A673 (cell line): ENCODE measurements at places on chromosomes 7 and 10.

DNA sequence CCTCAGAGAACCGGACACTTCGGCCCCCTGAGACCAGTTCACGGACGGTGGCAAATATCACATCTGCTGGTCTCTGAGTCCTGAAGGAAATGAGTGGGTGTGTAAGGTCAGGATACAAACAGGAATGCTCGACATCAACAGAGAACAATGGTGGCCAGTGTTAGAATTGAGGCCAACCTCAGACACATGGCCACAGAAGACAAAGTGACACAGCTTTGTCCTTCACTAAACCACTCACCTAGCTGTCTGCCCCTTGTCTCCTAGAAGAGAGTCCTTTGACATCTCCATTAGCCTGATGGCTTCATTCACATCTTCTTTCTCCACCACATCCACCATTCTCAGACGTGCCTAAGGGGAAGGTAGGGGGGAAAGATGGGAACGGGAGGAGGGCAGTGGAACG lies 4.3 kb downstream of the COPS6 start:
- no peak for DNase-seq

- DNase-seq, result no peak
Observed at GRCh38 chr10:71596759-71597158, 122.8 kb downstream of the C10orf105 start.

DNA sequence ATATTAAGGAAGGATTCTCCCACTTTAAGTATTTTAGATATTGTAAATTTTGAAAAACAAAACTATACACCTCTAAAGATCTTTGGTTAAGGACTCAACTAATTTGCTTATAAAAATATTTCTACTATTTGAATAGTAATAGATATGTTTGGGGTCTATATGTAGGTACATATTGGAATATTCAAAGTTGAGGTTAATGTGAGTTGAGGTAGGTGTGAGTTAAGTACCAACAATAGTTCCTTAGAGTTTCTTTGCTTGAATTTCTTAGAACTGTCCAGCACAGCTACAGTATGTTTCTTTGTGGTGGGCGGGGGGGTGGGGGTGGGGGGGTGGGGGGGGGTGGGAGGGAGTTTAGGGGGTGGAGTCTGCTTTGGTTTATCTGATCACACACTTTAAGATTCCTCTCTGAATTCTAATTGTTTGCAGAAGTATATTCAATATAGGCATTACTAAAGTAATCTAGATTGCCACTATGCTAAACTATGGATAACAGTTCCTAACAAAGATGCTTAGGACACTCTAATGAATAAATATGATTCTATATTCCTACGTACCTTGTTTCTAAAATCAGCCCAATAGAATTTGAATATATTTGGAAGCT lies 2.1 kb downstream of the GRM3 start:
- DNase-seq, result no peak

DNA sequence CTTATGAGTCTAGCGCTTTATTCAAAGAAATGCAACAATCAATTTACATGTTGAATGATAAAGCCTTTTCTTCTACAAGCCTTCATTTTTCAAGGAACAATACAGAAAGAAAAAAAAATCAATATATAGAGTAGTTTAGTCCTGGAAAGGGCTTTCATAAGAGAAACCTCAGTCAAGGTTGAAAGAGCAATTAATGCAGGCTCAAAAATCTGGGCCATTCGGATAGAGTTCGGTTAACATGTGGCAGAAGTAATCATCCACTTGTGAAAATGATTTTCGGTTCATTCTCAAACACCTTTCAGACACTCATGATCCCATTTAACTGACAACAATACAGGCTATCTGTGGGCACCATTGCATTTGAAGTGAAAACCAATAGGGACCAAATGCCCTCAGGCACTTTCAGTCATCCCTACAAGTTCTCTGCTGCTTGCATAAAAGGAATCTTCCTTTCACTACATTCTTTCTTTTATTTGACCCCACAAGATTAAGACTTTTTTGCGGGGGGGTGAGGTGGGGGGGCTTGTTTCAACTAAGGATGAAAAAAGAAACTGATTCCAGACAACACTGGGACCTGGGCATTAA lies 177.9 kb downstream of the RNF133 start:
- DNase-seq, result no peak

DNA sequence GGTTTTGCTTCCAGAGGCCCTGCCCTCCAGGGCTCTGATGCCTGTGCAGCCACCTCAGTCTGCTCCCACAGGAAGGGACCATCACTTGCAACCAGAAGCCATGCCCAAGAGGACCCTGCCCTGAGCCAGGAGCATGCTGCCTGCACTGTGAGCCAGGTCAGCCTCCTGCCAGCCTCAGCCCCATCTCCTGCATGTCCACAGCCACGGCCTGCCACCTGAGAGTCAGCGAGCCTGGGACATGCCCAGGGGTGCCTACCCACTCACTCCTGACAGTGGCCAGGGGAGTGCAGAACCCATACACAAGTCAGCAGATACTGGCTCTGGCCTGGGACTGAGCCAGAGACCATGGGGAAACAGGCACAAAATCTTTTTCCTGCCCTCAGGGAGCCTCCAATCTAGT lies 6.6 kb upstream of the KCP start:
- no peak for DNase-seq

GRCh38 chr10:71465551-71466252 lies 69.0 kb downstream of the CDH23 start:
- DNase-seq, result no peak

GRCh38 chr7:45233249-45233775 lies 75.7 kb downstream of the RAMP3 start:
- no peak for DNase-seq

- no peak for DNase-seq
Observed at GRCh38 chr7:71155236-71155635, 23.3 kb downstream of the GALNT17 start.

DNA sequence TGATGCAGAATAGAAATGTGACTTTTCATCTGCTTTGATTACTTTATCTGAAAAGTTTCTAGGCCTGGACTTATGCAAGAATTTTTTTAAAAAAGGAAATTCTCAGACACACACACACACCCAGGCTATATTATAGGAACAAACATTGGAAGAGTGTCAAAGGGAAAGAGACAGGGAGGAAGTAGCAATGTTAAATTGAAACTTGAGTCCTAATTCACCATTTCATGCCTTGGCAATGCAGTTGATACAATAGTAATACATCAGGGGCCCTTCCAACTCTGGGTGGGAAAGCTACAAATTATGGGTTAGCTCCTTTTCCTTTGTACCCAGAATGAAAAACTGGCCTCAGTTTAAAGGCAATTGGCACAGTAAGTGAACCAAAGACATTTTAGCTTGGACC lies 258.0 kb upstream of the LYZL1 start:
- no peak for DNase-seq

DNA sequence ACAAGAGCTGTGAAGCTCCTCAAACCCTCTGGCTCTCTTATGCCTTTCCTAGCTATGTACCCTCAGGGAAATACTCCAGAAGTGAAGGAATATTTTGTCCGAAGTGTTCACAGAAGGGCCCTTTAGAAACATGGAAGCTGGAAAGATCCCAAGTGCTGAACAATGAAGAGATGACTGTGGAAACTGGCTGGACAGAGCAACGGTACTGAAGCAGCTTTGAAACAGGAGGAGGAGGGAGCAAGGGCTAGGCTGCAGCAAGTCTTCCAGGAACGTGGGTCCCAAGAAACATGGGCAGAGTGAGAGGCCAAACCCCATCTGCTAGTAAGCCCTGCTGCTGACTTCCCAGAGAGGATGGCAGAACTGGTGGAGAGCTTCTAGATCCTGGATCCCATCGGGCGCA lies 3.0 kb upstream of the PSAP start:
- no peak for DNase-seq

DNA sequence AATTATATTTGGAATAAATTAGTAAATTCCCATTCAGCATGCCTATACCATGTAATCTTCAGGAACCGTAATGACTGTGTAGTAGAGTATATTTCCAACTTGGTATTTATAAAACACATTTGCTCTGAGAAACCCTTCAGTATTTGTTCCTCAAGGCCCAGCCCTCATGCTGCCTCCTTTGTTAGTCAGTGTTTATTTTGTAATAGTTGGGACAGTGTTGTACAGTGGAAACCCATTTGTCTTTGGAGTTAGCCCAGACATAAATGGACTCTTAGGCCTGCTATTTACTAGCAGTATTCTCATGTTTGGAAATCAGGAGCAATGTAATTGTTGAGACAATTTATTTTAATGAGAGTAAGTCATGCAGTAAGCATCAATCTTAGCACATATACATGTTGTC lies 686.9 kb downstream of the AUTS2 start:
- DNase-seq, result no peak

DNA sequence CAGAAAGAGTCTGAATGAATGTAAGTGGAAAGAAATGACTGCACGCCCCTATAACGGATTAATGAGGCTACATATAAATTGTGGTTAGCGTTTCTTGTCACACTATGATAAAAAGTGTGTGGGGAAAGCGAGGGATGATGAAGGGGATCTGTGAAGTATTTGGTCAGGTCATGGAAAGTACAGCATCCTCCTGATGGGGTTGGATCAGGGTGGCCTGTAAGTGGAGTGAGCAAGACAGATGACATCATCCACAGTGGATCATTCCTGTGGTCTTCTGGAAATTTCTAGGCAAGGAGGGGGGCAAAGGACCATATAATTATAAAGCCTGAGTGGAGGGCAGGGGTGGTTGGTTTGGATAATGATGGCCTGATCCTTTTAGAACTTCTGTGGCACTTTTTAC lies 606.0 kb downstream of the INHBA start:
- DNase-seq, result no peak

GRCh38 chr10:117956972-117957371 lies 89.8 kb downstream of the RAB11FIP2 start:
- no peak for DNase-seq

- no peak for DNase-seq
Observed at GRCh38 chr7:11843113-11843765, 11.2 kb upstream of the THSD7A start.

GRCh38 chr10:45488365-45488764 lies 114.3 kb downstream of the ALOX5 start:
- no peak for DNase-seq

DNA sequence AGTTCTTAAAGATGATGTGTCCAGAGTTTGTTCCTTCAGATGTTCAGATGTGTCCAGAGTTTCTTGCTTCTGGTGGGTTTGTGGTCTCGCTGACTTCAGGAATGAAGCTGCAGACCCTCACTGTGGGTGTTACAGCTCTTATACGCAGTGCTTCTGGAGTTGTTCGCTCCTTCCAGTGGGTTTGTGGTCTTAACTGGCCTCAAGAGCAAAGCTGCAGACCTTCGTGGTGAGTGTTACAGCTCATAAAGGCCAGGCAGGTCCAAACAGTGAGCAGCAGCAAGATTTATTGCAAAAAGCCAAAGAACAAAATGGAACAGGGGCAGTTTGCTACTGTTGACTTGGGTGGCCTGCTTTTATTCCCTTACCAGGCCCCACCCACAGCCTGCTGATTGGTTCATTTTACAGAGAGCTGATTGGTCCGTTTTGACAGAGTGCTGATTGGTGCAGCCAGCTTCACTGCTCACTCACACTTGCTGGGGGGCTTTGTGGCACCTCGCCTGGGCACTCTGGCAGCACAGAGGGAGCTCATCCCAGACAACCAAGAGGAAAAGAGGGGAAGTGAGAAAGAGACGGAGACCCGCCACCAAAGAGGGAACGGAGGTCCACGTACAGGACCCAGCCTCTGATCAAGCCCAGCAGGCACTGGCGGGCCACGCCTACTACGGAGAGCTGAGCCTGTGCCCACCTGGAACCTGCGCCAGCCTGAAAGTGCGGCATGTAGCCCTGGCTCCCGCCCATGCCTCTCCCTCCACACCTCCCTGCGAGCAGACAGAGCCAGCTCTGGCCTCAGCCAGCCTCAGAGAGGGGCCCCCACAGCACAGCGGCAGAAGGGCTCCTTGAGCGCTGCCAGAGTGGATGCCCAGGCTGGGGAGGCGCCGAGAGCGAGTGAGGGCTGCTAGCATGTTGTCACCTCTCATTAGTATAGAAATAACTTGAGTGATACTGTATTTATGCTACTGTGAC lies 55.8 kb upstream of the SEMA3C start:
- no peak for DNase-seq

DNA sequence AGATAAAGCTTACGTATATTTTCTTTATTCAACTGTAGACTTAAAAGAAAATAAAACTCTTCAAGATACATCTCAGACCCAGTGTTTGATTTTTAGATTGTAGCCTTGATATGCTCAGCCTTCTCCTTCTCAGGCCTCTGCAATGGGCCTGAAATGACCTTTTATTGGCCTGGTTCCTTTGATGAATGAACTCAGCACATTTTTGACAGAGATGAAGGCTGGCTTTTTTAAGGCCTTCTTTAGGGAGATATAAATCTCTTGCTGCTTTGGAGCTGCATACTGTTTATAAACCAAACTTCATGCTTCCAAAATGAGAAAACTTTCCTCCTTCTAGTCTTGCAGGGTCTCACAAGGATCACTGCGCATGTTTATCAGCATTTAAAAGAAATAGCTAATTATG lies 1049.8 kb downstream of the LRMDA start:
- DNase-seq, result no peak

GRCh38 chr10:118817328-118818068 lies 62.7 kb upstream of the CACUL1 start:
- DNase-seq, result no peak

DNA sequence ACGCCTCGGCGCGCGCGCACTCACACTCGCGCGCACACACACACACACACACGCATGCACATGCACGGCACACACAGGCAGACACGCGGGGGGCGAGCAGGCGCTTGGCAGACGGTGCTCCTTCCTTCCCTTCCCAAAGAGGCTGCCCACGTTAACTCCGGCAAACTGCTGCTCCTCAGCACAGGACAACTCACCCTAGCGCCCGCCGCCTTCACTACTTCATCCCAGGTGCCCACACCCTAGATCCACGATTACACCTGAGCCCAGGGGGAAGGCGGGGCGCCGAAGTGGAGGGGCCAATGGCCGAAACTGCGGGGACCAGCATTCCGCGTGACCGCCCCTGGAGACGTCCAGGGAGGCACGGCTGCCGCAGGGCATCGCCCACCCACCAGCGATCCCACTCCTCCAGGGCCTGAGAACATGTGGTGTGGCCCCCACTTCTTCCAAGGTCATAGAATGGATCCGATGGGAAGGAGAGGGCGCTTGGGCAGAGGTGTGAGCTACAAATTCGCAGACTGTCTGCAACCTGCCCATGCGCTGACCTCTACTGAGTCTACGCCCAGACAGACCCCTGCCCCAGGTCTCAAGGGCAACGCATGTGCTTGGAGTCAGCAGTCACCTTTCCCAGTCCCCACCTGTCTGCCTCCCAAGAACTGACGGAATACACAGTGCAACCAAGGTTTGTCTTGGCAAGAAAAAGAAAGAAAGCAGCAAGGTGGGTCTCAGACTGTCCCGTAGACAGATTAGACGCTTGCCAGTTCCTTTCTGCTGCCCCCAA lies 74.6 kb downstream of the CALN1 start:
- no peak for DNase-seq

DNA sequence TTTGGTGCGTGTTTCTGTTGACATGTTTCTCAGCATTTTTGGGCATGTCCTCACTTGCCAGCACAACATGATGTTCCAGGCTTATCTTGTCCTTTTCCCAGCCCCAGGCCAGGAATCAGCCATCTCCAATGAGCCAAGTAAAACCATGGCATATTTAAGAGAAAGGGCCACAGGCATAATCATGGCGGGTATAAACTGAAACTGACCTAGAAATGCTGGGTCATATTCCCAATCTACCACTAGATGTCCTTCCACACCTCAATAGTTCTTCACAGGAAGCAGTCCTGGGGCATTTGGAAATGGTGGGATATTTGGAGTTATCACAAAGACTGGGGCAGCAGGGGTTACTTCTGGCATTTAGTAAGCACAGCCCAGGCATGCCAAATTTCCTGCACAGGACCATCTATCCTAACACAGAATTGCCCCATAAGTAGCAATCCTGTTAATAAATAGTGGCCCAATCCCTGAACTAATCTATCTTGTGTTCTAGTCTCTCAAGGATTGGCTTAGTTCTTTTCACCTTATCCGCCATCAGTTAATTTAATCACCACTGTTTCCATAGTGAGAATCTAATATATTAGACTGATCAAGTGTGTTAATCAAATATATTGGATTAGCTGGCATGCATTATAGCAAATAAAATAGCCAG lies 101.6 kb downstream of the NPSR1 start:
- peak; percentile 59 for DNase-seq
